ENCODE measurements at places on chromosomes 1 and 21.

- no peak for DNase-seq
Measured at GRCh38 chr21:25974964-25975363, 195.6 kb downstream of the APP start.

GRCh38 chr1:225480825-225481434 is 53.1 kb upstream of the LBR start:
- DNase-seq = peak; percentile 16

DNA sequence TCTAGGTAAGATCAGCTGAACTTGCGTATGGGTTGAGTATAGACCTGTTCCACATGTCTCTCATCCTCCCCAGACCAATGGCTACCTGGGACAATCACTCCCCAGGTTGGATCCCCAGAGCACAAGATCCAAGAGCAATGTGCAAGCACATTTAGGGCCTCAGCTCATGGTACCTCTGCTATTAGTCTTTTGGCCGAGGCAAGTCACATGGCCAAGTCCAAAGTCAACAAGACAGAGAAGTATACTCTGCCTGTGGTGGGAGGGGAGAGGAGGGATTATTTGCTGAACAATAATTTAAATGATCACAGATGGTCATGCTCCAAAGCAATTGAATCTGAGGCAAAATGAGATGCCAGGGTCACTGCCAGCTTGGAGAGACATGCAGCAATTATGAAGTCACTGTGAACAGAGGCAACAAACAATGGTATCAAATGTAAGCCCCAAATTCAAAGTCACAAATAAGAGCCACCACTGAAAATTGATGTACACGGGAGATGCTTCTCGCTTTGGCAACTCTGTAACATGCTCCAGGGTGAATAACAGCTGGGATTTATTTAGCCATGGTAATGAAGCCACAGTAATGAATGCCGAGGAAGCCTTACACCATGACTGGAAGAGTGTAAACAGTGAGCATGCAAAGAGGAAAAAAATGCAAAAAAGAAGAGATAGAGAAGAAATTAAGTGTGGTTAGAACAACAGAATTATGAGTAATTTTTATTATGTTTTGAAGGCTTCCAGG is 149.1 kb downstream of the ZNF281 start:
- no peak for DNase-seq

DNA sequence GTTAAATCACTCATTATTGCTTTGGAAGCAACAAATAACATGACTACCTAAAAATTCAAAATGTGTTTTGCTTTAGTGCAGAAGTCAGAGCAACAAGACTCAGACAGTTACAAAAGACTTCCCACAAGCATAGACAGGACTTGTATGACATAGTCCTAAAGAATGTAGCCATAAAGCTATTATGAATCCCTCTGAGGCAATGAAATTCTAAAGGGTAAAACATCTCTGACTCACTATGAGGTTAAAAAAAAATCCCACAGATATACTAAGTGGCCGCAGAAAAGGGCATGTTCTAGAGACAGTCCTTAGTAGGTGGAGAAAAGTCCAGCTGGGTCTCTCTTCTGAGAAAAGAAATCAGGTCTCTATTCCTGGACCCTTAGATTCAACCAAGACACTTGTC is 4.9 kb downstream of the PRKAB2 start:
- no peak for DNase-seq

DNA sequence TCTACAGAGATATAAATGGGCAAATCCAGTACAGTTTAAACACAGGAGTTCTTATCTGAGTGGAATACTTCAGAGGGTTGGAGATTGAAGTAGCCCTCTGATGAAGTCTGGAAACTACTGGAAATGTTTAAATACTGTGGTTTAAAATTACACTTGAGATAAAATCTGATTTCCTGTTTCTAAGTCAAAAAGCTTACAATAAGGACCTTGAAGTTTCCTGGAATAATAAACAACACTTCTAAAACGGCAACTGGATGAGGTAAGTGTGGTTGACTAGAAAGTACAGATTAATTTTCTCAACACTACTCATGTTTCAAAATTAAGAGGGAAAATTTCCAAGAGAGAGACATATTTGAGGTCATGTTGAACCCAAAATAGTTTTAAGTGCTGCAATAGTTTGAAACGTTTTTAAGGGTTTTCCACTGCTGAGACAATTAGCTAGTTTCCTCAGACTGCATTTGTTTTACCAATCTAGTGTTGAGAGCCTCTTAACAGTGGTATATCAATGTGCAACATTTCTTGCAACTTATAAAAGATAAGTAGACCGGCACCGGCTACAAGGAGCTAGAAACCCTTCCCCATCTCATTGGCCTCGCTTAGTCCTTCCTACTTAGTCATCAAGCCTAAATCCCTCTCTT is 27.4 kb downstream of the KCNA3 start:
- no peak for DNase-seq

- peak; percentile 57 for DNase-seq
Measured at GRCh38 chr1:235783148-235783776, 83.4 kb downstream of the LYST start.

DNA sequence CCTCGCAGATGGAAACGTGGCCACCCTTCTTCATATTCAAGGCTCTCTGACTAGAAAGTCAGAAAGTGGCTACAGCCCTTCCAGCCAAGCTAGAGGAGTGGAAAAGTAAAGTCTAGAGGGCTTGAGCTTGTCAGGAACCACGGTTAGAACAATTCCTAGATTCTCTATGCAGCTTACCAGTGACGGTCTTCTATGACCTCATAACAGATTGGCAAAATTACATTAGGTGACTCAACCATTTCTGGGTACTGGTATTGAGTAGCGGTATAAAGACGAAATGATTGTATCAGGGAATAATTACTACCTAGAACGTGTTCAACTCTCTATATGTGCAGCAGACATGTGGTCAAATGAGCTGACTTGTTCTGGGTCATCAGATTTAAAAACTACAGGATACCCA is 155.0 kb upstream of the RUNX1 start:
- no peak for DNase-seq
